GF-D8 (cell line): ENCODE measurements at places on chromosomes 11 and 22.

- no peak for DNase-seq
These were observed 12.2 kb upstream of the GRK2 start for GRCh38 chr11:67253872-67254624.

DNA sequence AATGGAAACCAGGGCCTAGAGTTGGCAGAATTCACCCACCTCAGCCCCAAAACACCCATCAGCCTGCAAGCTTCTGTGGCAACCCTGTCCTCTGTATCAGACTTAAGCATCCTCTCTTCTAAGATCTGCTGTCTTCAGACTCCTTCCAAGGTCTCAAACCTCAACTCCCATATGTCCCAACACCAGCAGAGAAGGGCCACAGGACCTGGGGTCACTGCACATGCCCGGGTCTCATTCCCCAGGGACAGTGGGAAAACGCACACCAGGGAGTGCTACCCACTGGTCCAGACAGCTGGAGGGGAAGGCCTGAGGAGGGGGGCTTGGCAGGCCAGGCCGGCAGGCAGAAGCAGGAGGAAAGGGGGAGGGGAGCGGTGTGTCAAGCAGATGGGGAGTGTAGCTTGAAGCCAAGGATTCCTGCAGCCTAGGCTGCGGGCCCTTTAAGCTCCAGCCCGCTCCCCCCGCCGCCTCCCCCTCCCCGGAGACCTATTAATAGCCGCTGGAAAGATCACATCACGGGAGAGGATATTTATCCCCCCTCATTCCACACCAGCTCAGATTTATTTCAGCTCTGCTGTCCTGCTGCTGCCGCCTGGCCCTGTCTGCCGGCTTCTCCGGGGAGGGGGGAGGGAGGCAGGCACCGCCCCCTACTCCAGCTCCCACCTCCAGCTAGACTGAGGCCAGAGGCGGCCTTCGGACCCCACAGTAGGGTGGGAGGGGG is 16.7 kb downstream of the BCL9L start:
- no peak for DNase-seq

DNA sequence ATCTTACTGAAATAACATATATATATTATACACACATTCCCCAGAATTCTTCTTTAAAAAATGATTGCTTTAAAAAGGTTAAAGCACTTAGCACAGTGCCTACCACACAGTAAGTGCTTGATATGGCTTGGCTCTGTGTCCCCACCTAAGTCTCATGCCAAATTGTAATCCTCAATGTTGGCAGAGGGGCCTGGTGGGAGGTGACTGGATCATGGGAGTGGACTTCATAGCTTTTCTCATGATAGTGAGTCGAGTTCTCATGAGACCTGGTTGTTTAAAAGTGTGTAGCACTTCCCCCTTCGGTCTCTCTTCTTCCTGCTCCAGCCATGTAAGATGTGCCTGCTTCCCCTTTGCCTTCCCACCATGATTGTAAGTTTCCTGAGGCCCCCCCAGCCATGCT is 6.2 kb downstream of the CRYAB start:
- DNase-seq: peak; percentile 50

DNA sequence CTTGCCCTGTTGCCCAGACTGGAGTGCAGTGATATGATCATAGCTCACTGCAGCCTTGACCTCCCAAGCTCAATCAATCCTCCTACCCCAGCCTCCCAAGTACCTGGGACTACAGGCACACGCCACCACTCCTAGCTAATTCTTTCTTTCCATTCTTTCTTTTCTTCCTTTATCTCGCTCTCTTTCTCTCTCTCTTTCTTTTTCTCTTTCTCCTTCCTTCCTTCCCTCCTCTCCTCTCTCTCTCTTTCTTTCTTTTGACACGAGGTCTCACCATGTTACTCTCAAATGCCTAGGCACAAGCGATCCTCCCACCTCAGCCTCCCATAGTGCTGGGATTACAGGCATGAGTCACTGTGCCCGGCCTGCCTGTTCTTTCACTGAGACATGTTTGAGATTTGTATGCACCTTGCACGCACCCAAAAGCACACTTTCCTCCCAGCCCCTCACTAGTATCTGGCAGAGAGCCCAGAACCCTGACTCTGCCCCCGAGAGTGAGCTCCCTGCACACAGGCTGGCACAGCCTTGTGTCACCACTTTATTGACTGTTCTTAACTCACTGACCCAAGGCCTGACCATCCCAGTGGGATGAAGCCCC is 56.8 kb downstream of the CD6 start:
- no peak for DNase-seq

- DNase-seq: peak; percentile 17
These were observed 8.5 kb downstream of the YPEL4 start for GRCh38 chr11:57641011-57641807.

- no peak for DNase-seq
These were observed 2.7 kb upstream of the TSGA10IP start for GRCh38 chr11:65942531-65942930.

GRCh38 chr11:12459374-12459773 is 82.0 kb downstream of the PARVA start:
- DNase-seq: no peak

DNA sequence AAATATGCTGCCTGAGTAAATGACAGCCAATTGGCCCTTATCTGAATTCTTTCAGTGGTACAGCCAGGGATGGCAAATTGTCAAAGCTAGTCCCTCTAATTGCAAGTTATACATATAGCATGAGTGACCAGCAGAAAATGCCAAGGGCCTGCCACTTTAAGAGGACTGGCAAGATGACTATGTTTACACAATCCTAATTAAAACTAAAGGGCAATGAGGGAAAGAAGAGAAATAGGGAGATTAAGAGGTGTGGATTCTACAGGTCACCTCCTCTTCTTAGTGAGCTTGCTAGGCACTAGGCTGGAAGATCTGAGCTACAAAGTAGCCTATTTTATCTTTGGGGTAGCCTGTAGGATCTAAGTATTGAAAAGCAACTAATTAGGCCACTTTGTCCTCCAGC is 13.5 kb downstream of the NUMA1 start:
- DNase-seq: no peak
